NCI-H2029 treated with DMSO at 0.1 percent for 48 hours (cell line): ENCODE measurements at places on chromosomes 1 and 21.

DNA sequence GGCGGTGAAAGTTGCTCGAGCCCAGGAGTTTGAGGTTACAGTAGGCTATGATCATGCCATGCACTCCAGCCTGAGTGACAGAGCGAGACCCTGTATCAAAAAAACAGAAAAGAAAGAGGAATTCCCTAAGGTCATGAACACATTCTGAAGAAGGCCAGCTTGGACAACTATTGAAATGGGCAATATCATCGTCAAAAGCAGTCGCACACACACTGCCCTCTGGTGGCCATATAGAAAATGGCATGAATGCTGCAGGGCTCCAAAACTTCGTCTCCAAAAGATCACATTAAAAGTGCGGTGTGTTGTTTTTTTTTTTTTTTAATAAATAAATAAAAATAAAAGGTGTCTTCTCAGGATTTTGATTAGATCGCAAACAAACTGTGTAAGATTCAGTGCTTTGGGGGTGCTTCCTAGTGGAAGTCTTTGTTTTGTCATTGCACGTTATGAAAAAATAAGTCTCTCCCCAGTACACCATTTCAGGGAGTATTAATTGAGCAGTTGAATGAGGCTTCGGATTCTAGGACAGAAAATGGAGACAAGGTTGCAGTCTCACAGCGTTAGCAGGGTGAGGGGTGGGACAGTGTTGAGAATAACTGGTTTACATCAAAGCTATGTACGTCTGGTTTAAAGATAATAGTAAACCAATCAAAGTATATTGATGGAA lies 87.5 kb upstream of the FMN2 start:
- no peak for DNase-seq

- DNase-seq, result no peak
Observed at GRCh38 chr1:37032660-37033354, 1.5 kb downstream of the GRIK3 start.

DNA sequence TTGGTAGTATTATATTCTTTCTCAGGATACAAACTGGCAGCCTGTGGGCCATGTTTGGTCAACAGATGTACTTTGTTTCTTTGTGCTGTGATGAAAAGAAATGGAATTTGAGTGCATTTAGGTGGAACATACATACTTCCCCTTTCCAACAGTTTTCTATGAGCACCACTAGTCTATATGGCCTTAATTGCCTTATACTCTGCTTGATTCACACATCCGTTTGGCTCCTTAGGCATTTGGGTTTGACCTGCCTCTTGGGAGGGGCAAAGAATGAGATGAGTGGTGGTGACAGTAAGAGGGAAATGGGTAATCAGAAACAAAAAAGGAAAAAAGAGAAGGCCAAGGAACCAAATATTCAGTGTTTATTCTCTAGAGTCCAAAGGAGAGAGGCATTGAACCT lies 17.0 kb downstream of the CFAP126 start:
- DNase-seq, result no peak

- no peak for DNase-seq
Observed at GRCh38 chr1:7063981-7064380, 278.7 kb downstream of the CAMTA1 start.

GRCh38 chr1:202615501-202616354 lies 94.5 kb downstream of the SYT2 start:
- no peak for DNase-seq

DNA sequence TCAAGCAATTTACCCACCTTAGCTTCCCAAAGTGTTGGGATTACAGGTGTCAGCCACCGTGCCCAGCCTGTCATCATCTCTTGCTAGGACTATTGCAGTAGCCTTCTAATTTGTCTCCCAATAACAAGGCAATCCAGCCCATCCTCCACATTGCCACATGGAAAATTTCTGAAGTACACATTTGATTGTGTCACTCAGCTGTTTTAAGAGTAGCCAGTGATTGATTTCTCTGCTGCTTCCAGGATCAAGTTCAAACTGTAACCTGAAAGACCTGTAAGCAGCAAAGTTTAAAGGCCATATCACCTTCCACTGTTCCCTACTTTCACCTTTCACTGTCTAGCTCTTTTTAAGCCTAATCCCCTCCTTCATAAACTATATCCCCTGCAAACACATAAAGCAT lies 7.8 kb upstream of the ELK4 start:
- no peak for DNase-seq

GRCh38 chr21:44402323-44403105 lies 49.1 kb downstream of the TRPM2 start:
- DNase-seq, result no peak

DNA sequence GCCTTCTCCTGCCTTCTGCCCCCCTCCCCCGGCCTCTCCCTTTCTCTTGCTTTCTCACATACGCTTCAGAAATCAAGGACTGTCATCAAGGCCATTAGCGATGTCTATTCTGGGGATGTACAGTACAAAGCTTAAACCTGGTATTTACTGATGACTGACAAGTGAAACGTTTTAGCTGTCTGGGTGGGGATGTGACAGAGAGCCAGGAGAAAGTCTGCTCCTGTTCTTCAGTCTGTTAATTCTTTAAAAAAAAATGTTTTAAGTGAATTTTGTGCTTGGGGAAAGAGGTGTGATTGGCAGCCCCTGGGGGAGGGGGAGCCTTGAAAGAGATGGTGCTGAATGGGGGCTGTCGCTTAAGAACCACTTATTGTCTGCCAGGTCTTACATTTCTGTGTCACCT lies 283.0 kb upstream of the PLXNA2 start:
- DNase-seq, result no peak

DNA sequence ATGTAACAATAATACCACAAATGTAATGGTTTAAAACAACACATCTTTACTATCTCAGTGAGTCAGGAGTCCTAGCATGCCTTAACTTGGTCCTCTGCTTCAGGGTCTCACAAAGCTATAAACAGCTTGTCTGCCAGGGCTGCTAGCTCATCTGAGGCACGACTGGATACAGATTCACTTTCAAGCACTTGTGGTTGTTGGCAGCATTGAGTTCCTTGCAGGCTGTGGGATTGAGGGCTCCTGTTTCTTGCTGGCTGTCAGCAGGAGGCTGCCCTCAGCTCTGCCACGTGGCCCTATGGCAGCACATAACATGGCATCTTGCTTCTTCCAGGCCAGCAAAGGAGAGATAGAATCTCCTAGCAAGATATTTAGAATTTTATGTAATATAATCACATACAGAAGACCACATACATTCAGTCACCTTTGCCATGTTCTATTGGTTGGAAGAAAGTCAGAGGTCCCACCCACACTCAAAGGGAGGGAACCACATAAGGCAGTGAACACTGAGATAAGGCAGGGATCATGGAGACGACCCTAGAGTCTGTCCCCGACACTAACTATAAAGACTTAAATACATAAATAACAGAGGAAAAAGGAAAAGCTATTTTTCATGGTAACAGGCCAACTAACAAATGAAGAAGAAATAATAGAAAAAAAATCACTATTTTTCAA lies 18.9 kb upstream of the IPP start:
- DNase-seq, result no peak

DNA sequence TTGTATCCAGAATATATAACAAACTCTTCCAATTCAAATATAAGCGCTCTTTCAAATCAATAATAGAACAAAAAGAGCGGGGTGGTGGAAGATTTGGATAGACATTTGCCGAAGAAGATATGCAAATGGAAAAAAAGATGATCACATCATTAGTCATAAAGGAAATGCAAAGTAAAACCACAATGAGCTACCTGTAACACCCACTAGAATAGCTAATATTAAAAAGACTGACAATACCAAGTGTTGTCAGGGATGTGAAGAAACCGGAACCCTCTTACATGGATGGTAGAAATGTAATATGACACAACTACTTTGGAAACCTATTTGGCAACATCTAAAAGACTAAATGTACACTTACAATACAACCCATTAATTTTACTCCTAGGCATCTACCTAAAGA lies 5.7 kb upstream of the TRAF5 start:
- no peak for DNase-seq

- no peak for DNase-seq
Observed at GRCh38 chr1:94623560-94624148, 82.1 kb upstream of the F3 start.

GRCh38 chr1:226949401-226949800 lies 9.3 kb downstream of the COQ8A start:
- no peak for DNase-seq

GRCh38 chr1:68725001-68725752 lies 228.3 kb upstream of the DEPDC1 start:
- DNase-seq, result peak; percentile 30

GRCh38 chr1:29388170-29388569 lies 151.8 kb downstream of the PTPRU start:
- DNase-seq, result no peak

DNA sequence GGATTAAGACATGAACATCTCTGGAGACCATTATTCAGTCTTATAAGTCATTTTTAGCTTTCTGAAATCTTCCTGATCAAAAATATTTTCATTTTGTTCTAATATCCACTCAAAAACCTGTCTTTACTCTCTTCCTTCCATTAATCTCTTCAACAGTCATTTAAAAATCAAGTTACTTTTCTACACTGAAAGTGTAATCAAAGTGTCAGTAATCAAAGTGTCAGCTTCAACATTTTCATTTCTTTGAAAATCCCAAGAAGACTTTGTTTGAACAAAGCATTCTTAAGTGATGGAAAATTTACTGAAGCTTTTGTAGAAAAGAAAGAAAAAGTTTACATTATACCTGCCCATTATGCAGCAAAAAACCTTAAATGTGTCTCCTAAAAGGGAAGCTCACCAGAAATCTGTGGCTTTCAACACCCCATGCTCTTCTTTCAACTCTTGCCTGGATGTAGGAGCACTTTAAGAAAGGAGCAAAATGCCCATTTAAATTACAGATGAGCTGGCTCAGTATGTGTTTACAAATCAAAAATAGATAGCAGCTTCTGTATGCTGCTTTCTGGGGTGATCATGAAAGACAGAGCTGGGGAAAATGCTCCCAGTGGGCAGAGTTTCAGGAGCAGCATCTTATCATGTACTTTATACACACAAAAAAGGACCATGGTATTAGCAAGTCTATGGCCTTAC lies 260.8 kb upstream of the NCAM2 start:
- no peak for DNase-seq

GRCh38 chr1:226274138-226274537 lies 34.8 kb downstream of the LIN9 start:
- DNase-seq, result no peak

DNA sequence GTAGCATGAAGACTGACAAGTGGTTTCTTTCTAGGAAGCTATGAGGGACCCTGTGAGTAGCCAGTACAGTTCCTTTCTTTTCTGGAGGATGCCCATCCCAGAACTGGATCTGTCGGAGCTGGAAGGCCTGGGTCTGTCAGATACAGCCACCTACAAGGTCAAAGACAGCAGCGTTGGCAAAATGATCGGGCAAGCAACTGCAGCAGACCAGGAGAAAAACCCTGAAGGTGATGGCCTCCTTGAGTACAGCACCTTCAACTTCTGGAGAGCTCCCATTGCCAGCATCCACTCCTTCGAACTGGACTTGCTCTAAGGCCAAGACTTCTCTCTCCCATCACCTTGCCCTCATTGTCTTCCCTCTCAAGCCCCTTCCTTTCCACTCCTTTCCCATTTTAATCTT lies 3.4 kb upstream of the GABPB2 start:
- DNase-seq, result no peak

- DNase-seq, result no peak
Observed at GRCh38 chr1:102463328-102463727, 466.6 kb upstream of the OLFM3 start.

DNA sequence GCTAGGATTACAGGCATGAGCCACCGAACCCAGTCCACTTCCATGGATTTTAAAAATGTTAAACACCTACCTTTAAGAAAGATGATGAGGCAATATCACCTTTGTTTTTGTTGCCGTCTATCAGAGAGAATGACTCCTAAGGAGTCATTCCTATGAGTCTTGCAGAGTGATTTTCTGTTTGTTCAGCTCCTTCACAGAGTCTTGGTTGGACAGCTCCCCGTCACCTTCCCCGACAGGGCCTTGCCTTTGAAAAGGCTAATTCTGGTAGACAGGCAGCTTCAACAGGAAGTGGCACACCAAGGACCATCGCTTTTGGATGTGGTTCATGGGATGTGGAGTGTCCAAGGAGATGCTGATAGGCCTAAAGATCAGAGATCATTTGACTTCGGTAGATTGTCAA lies 17.5 kb downstream of the ZBTB18 start:
- DNase-seq, result no peak

DNA sequence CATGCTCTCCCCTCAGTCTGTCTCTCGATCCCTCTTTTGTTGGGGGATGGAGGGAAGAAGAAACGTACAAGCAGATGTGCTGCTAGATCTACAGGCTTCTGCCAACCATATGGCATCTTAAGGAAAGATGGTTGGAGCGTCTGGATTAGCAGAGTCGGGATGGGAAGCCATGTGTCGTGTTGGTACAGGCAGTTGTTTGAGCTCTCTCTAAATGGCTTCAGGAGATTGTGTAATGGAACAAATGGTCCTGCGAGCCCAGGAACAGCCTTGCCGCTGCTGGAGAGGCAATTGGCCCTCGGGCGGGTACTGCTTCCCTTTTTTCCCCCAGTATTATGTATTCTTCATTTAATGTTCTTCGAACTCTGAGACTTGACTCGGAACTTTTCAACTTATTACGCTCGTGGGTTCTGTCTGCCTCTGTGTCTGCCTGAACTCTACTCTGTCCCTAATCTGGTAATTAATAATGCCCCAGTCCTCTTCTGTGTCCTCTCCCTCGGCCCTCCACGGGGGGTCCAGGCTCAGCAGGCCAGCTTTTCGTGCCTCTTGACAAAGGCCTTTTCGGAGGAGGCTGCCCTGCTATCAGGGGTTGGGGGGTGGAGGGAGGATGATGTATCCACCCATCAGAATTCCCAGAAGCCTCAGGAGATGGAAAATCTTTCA lies 215.3 kb downstream of the SDCCAG8 start:
- DNase-seq, result no peak

DNA sequence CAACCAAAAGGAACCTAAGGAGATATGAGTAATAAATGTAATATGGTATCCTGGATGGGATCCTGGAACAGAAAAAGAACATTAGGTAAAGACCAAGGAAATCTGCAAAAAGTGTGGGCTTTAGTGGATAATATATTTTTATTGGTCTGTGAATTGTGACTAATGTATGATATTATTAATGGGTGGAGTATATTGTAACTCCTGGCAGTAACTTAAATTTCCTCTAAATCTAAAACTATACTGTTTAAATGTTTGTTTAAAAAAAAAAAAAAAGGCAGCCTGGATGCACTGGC lies 68.4 kb downstream of the LRRC8D start:
- no peak for DNase-seq

GRCh38 chr1:147273409-147274336 lies 31.2 kb downstream of the CHD1L start:
- peak; percentile 20 for DNase-seq

- no peak for DNase-seq
Observed at GRCh38 chr1:222955964-222956363, 141.1 kb downstream of the DISP1 start.

GRCh38 chr1:183032122-183032921 lies 9.1 kb downstream of the LAMC1 start:
- DNase-seq, result no peak

DNA sequence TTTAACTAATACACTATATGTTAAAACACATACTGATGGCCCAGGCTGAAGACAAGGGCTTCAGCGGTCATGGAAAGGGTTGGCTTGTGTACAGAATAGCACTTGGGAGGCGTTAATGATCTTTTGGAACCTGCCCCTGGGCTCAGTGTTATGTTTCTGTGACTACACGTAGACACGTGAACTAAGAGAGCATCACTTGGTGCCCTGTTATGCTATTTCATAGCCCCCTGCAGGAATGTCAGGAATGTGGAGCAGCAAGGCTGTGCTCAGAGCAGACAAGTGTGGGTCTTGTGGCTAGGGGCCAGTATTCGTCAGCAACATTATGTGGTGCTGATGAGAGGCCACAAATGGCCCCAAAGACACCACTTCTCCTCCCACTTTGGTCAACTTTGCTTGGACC lies 132.4 kb downstream of the MAP3K21 start:
- DNase-seq, result no peak
